ENCODE measurements at places on chromosomes 5 and 9.

DNA sequence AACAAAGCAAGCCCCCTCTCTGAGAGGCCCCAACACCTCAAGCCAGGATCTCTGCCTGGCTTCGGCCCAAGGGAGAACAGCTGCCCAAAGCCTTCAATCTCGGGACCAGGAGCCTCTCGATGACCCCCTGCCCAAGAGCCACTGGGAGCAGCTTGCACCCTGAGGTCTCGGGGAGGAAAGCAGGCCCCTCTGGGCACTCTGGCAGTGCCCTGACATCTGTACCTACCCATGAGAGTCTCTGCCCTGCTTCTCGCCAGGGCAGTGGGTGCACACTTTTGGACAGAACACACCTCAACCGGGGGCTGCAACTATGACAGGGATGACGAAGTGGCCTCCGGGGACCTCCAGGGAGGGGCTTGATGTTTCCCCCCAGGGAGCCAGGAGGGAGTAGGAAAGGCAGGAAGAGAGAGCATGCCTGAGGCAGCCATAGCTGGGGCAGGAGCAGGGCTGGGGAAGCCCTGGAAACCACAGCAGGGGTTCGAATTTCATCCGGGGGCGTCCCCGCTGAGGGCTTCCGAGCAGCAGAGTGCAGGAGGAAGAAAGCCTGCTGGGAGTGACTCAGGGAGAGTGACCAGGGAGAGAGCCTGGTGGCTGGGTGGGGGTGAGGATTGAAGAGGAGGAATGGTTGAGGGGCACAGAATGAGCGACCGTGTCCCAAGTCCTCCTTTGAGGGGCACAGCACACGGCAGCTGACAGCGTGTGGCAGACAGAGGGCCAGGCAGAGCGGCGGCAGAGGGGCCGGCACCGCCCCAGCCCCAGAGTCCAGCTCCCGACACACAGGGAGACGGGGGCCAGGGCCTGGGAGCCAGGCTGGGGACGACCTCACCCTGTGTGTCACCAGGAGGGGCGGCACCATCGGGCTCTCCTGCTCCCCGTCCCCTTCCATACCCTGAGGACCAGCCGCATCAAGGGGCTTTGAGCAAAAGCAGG is 1.8 kb downstream of the LPCAT1 start:
- no peak for DNase-seq

DNA sequence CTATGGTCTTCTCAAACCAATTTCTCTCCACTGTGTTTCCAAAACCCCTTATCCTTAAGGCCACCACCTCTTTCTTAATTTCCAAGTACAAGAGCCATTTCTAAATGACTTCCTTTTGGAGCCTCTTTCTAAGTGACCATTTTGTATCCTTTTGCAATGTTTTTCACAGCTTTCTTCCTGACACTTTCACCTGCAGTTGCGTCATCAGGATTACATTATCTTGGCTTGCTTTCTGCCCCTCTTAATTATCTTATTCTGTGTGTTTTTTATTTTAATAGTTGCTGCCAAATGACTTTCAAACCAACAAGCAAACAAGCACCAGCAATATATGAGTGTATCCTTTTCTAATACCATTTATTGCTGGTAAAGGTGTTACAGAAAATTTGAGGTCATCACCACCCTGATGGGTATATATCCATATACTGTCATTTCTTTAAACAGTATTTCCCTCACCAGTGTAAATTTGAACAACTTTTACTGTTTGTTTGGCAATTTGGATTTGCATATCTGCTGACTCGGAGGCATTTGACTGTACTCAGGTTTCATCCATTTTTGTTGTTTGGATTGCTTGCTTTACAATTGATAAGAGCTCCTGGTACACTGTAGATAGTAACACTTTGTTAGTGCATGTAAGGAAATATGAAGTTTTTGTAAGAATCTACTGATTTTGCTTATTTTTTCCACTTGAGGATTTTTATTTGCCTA is 5.4 kb upstream of the ANXA1 start:
- DNase-seq = no peak

DNA sequence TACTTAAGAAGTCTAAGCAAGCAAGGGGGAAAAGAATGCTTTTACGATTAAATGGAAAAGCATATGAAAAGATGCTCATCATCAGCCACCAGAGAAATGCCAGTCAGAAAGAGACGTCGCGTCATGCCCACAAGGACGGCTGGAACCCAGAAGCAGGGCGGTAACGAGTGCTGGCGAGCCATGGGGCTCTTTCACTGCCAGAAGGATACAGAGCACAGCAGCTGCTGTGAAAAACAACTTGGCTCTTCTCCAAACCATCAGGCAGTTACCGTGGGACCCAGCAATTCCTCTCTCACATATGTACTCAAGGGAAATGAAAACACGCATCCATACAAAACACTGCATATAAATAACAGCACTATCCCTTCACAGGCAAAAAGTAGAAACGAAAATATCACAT is 95.5 kb downstream of the CAMSAP1 start:
- DNase-seq = no peak

GRCh38 chr5:170216257-170216864 is 16.4 kb upstream of the C5orf58 start:
- DNase-seq = no peak

- DNase-seq = no peak
These were observed 27.8 kb downstream of the TNFSF15 start for GRCh38 chr9:114777821-114778609.

- no peak for DNase-seq
These were observed 257.6 kb upstream of the POU5F2 start for GRCh38 chr5:93998951-93999455.

- no peak for DNase-seq
These were observed 2.3 kb upstream of the TNIP1 start for GRCh38 chr5:151083081-151083676.

DNA sequence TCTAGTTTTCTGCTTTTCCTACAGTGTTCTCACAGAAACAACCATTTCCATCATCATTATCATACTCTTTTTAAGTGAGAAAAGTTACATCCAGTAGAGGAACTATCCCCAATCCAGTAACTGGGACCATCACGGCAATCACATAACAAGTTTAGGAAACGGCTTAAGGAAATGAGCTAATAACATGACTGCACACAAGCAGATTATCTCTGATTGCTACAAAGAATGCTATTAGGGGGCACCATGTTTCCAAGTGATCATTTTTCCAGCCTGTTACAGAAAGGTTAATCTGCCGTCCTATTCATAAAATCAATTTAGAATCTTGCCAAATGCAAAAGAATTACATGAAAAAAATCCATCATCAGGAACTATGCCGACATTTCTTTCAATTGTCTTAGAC is 94.6 kb downstream of the EFNA5 start:
- DNase-seq = no peak

DNA sequence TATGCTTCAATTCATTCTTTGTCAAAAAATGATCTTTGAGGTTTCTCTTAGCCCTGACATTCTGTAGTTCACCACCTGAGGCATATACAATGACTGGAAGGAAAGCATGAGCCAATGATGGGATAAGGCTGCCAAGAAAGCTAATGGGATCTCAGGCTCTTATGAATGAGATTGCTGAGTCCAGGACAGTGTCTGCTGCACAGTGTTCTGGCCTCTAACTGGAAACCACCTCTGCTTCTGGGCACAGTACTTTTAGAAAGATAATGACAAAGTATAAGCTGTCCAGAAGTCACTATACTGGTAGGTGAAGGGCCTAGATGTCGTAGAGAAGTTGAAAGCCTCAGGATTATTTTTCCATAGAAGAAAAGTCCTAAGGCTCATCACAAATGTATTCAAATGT is 69.1 kb upstream of the PAPPA start:
- DNase-seq = no peak

GRCh38 chr5:178360926-178361235 is 128.3 kb upstream of the PHYKPL start:
- no peak for DNase-seq

DNA sequence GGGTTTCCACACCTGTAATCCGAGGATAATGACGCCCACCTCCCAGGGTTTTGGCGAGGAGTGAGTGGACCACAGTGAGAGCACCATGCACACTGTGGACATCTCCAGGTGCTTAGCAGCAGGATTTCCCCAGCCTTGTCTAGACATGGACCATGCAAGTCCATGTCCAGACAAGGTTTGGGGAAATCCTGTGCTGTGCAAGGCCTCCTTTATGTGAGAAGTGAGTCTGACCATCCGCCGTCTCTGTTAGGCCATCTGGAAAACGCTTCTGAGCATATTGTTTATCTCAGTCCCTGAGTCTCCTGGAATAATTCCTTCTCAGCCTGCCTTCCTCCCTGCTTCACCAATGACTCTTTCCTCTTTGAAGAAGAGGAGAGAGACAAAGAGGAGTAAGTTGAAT is 26.2 kb upstream of the TNFAIP8 start:
- DNase-seq = no peak

- DNase-seq = no peak
These were observed 5.5 kb downstream of the NR2F1 start for GRCh38 chr5:93588352-93589151.

DNA sequence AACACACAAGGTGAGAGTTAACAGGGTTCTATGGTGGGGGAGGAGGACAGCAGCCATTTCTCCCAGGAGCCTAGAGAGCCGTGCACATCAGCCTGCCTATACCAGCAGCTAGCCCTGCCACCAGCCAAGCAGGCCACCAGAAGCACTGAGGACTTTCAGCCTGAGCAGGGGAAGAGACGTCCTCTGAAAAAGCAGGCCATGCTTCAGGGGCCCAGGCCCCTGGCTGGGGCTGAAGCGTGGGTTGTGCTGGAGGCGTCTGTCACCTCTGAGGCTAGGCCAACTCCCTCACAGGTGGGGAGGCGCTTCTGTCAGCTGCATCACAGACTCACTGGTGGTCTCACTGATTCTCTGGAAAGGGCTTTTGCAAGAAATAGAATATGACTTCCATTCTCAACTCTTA is 16.3 kb downstream of the FSTL4 start:
- DNase-seq = no peak

DNA sequence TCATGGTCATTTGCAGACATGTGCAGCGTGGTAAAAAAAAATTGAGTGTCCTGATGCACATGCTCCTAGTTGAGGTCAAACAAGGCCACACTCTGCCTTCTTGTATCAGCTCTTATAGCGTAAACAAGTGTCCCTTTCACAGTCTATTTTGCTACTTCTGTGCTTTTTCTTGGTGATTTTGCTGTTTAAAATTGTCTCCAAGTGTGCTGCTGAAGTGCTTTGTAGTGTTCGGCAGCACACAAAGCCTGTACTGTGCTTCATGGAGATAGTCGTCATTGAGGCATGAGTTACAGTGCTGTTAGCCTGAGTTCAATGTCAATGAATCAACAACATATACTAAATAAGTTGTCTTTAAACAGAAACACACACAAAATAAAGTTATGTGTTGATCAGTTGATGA is 690.4 kb upstream of the MEF2C start:
- no peak for DNase-seq

DNA sequence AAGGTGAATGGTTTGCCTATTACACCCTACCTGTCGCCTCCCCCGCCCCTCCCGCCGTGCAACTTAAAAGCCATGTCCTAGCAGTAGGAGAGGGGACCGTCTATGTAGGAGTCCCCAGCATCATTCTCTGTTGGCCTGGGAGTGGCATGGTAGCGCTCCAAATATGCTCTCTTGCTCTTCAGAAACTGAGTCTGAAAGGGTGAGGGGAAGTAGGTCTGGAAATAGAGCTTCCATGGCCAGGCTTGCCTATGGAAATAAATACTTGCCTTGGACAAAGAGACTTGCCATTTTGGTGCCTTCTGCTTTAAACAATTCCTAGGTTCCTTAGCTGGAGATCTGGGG is 1.4 kb downstream of the RGS7BP start:
- no peak for DNase-seq

GRCh38 chr9:131603199-131603598 is 57.9 kb downstream of the PRRT1B start:
- no peak for DNase-seq

DNA sequence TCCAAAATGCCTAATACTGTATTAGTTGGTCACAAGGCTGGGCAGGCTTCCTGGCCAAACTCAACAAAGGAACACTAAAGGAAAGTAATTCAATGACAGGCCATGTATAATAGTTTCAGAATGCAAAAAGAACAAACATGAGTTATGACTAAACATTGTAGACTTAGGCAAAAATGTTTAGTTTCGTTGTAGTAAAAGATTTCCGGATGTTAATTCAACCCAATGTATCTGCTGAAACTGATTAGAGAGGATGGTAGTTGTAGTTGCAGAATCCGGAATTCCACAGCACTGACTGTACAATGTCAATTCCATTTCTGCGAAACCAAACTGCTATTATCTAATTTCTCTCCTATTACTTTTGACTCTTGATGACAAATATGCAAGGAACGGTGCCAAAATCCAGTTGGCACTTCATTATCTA is 117.9 kb upstream of the FST start:
- DNase-seq = no peak

- DNase-seq = peak; percentile 21
These were observed 93.0 kb upstream of the NIPAL4 start for GRCh38 chr5:157366741-157367674.

DNA sequence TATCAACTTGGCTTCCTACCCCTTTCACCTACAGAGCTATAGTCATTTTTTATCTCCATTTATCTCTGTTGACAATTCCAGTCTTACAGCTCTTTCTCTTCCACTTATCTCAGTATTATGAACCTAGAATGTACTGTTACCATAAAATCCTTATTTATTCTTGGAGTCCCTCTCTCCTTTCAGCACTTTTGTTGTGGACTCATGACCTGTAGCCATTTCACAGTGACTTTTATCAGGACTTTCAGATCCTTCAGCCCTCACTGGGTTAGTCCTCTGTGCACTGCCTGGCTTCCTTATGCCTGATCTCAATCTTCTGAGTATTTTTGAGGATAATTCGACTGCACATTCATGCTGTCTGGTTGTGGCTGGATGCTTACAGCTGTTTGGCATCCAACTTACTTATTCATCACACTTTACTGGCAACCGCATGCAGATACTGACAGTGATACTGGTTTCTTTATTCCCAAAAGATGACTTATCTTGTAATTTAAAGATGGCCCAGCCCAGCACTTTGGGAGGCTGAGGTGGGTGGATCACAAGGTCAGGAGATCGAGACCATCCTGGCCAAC is 293.3 kb downstream of the MAN2A1 start:
- no peak for DNase-seq

- DNase-seq = no peak
These were observed 425 bp downstream of the PTPA start for GRCh38 chr9:129111528-129112151.

DNA sequence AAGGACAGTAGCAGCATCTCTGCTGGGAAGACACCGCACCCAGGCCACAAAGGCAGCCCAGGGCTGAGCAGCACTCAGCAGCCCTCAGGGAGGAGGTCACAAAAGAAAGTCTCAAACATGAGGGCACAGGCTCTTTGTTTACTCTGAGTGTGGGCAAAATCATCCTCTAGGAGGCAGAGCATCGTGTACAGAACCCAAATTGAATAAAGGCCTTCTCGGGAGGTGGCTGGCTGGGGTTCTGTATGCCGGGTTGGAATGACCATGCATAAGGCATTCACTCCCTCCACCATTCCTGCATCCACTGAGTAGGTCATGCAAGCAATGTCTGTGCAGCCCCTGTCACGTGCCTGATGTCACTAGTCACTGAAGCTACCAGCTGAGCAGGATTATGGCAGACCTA is 412.8 kb downstream of the SPOCK1 start:
- DNase-seq = no peak

- DNase-seq = no peak
These were observed 946 bp downstream of the ADCY2 start for GRCh38 chr5:7396713-7397454.

All from mucosa of gallbladder (tissue), 1 donor.